Urinary bladder (tissue), 4 donors: ENCODE measurements at places on chromosomes 6 and 20. TPM values are rescaled to one million over a fixed set of nuclear protein-coding genes. Genes with fewer than 3 reads are reported as not detected.

GRCh38 chr6:107418118-107418517 lies 41.2 kb downstream of the PDSS2 start:
- no peak for DNase-seq

DNA sequence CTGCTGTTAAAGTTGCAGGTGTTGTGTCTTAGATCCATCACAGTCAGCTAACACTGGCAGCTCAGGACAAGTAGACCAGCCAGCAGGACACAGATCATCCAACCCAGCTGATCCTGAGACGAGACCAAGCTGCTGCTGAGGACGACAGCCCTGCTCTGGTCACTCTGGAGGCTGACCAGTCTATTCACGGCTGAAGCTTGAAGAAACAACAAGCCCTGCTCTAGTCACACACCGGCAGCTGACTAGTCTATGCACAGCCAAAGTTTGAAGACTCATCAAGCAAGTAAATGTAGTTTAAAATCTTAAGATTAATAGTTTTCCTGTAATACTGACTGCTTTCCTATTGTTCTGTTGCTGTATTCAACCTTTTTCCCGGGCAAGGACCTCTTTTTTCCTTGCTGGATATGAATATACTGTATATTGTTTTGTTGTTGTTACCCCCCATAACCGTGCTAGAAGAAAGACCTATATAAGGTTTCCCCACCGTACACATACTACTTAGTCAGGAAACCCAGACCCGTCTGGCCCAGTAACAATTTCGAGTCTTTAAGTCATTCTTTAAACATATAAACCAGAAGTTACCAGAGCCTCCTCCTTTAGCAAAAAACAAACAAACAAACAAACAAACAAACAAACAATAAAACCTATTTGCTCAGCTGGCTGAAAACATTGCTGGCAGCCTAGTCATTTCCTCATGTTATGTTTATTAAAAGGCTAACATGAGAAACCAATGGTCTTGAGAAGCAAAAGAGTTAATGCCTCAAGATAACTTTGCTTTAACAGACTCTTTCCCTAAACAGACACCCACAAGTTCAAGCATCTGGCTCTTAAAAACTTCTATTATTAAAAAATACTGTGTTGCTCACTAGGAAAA lies 16.7 kb upstream of the GSTA3 start:
- DNase-seq: no peak

- DNase-seq: no peak
These were observed 24.1 kb downstream of the BPIFB4 start for GRCh38 chr20:33103556-33103955.

DNA sequence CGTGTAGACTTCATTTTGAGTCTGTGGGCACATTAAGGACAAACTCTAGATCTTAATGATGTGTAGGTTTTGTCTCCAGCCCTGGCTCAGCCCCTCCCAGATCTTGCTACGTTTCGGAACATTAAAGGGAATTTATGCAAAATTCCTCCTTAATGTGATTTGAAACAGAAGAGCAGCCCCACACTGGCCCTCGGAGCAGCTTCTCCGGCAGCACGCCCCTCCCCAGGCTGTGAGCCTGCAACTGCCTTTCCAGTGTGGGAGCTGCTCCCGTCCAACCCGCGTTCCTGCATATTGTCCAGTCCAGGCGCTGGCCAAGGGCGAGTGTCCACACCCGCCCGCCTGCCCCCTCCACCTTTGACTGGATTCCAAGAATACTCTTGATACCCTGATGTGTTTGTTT lies 257.2 kb downstream of the TAF4 start:
- no peak for DNase-seq

- DNase-seq: no peak
These were observed 400.2 kb downstream of the QKI start for GRCh38 chr6:163814494-163815364.

DNA sequence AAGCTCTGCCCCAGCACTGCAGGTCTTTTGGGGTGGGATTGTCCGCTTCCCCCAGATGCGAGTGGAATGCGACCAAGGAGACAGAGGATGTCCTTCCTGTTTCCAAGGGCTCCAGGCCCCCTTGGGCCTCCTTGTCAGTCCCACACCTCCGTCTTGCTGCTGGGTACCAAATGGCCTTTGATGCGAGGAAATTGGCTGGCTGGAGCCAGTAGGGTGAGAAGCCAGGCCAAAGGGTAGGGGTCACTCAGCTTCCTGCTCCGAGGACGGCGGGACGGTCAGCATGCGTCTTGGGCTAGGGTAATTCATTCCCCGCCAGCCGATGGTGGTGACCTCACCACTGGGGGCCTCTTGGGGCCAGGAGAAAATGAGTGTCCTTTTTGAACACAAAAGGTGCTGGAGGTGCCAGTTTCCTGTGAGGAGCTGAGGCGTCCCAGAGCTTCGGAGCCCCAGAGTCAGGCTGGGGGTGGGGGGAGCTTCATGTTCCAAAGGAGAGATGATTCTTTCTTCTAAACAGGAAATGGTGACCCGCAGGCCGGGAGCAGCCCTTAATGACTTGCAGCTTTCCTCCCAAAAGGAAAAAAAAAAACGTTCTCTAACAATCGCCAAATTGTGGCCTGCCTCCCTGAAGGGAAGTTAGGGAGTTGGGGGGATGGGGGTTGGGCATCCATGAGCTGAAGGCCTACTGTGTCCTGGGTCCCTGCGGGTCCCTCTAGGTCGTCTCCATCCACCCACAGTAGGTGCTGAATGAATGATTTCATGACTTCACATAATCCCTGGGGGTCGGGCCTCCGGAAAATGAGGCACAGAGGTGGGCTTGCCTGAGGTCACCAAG lies 6.7 kb downstream of the SNAI1 start:
- DNase-seq: peak; percentile 48

DNA sequence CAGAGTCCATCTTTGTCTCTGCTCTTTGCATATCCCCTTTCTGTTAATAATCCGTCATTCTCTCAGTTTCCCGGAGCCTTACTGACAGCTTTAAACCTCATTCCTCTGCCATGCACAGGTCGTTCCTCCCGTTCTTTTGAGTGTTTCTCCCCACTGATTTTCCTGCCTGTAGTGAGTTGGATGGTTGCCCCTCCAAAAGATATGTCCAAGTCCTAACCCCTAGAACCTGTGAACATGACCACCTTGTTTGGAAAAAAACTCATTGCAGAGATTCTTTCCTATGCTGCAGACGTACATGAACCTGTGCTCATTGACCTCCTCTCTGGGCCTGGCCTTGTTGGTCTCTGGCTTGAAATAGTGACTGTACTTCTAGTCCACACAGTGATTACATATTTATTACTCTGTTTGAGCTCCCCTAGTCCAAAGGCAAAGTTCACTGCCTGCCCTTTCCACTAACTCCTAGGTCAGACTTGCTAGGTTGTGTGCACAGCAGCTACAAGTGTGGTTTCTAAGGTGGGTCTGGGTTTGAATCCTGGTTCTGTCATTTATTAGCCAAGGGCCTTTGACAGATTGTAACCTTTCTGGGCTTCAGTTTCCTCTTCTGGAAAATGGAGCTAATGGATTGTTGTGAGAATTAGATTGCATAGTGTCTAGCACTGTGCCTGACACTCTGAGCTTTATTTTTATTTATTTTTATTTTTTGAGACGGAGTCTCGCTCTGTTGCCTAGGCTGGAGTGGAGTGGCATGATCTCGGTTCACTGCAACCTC lies 29.3 kb downstream of the PPARD start:
- DNase-seq: no peak

GRCh38 chr6:62217866-62218265 lies 68.2 kb downstream of the KHDRBS2 start:
- DNase-seq: no peak

The TRIM10 gene
- total RNA-seq: 0.42 TPM

GRCh38 chr6:114419175-114419574 lies 76.4 kb upstream of the HS3ST5 start:
- no peak for DNase-seq

- DNase-seq: no peak
These were observed 131.1 kb upstream of the CEP162 start for GRCh38 chr6:84358581-84358980.
